ENCODE measurements at places on chromosomes 4 and X.

DNA sequence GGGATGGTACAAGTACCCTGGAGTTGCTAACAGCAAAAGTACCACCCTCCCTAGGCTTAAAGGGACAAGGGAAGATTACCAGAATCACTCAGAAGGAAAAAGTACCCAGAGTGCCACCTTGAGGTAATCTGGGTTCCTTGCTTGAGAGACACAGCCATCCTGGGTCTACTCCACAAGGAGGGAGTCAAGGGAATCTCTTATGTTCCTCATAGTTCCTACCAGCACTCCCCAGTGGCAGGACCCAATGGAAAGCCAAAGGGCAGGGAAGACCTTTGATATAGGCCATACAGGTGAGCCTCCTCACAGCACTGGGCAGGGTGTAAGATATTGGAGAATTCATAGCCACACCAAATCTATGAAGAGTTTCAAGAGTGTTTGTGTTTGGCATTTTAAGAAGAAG, 5.7 kb downstream of the IL2 start:
- DNase-seq: peak; percentile 41

- DNase-seq: no peak
Measured at GRCh38 chr4:150297861-150298474, 219.7 kb downstream of the DCLK2 start.

- DNase-seq: no peak
Measured at GRCh38 chrX:42237956-42238355, 314.6 kb upstream of the CASK start.

DNA sequence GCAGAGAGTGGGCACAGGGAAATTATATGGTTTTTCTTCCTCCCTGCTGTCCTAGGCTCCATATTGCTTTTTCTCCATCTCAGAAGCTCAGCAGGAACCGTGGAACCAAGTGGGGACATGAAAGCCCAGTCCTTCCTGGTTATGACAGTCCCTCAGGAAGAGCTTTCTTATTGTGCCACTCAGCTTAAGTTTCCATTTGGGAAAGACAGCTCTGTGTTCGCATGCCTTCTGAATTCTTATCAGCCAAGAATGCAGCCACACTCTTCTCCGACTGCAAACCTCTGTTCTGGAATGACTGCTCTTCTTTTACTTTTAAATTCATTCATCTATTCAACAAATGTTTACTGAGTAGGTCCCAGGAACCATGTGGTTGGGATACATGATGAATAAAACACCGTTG, 58.0 kb upstream of the PPARGC1A start:
- no peak for DNase-seq

DNA sequence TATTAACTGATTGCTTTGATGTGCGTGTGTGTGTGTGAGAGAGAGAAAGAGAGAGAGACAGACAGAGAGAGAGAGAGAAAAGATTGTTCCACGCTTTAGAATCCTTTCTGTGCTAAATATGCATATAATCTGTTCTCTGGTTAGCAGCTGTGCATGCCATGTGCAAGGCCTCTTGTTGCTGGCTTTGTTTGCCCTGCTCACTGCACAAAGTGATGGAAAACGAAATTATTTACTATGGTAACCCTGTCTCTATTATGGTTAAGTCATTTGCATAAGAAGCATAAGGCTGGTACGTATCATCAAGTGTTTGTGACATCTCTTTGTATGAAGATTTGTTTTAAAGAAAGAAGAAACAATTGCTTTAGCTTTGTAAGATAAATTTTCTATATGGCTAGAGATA, 190.2 kb upstream of the POF1B start:
- no peak for DNase-seq

- DNase-seq: no peak
Measured at GRCh38 chrX:121307449-121307848, 260.0 kb downstream of the GLUD2 start.

GRCh38 chr4:151687021-151687640, 73.7 kb downstream of the GATB start:
- DNase-seq: no peak

GRCh38 chr4:629915-630641, 4.7 kb downstream of the PDE6B start:
- DNase-seq: no peak

DNA sequence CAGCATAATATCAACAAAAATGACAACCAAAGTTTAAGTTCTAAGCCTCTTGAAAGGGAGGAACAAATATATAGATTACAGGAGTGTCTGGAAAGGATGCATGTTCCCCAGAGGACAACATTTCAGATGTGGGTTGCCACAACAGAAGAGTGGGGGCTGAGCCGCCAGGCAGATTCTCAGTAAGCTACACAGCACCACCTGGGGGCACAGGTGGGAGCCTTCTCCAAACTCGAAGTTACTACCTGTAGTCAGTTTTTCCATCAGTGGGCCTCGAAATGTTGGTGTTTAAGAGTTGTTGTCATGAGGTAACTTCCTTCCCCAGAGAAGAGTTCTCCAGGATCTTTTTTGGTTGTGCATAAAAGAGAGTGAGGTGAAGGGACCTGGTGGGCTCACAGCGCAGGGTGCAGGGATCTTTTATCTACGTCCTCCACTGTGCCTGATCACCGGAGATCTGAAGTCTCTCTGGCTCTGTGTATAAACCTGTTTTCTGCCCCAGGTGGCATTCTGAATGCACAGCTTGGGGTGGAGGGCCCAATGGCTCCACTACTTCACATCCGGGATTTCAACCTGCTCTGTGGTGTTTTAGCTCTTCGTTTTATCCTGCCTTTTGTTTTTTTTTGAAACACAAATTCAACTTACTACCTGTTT, 58.4 kb upstream of the STS start:
- DNase-seq: no peak

DNA sequence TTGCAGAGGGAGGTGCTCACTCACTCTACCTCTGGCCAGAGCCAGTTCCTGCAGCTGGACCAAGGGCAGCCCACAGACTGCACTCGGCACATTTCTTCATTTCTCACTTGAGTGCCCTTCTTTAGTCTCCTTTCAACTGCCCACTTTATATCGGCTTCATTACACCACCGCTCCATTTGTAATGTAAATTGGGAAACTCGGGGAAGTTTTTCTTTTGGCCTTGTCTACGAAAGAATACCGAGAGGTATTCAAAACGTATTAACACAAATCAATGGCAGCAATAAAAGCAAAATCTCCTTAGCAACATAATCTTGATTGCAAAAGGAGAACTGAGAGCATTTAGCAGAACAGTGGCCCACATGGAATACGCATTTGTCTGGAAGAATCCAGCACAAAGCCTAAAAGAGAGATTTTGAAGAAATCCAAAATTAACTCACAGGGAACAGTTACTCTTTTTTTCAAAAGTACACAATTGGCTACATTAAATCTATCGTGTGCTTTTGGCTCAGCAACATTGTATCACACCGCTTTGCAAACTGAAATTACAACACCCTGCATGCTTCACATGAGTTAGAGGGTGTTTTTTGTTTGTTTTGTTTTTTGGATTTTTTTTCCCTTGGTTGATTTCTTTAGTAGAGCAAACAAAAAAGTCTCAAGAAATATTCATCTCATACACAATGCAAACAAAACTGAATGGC, 62.6 kb downstream of the CHIC2 start:
- DNase-seq: no peak

- no peak for DNase-seq
Measured at GRCh38 chr4:475962-476361, 23.0 kb downstream of the ZNF721 start.

DNA sequence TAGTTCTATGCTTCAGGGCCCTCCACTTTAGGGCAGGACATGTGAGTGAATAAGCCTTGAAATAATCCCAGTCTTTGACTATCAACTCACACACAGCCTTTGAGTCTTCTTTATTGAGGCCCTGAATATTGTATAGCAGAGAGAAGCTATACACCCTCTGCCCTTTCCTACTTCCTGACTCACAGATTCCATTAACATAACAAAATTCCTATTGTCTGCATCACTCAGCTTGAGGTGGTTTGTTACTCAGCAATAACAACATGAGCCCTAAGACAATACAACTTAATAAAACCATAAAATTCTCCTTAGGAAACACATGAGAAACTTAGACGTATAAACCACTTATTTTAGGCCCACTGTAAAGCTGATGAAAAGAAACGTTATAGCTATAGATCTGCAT, 680.3 kb upstream of the DIAPH2 start:
- no peak for DNase-seq

- peak; percentile 10 for DNase-seq
Measured at GRCh38 chr4:89254847-89255246, 52.8 kb downstream of the GPRIN3 start.

- DNase-seq: peak; percentile 96
Measured at GRCh38 chr4:119103263-119103662, 32.4 kb upstream of the MYOZ2 start.

- no peak for DNase-seq
Measured at GRCh38 chr4:57371671-57372070, 261.5 kb upstream of the IGFBP7 start.

- peak; percentile 73 for DNase-seq
Measured at GRCh38 chr4:111064342-111064993, 441.6 kb upstream of the PITX2 start.

GRCh38 chr4:8342651-8343261, 73.2 kb downstream of the HTRA3 start:
- no peak for DNase-seq

GRCh38 chr4:8756816-8757215, 114.8 kb downstream of the HMX1 start:
- no peak for DNase-seq

DNA sequence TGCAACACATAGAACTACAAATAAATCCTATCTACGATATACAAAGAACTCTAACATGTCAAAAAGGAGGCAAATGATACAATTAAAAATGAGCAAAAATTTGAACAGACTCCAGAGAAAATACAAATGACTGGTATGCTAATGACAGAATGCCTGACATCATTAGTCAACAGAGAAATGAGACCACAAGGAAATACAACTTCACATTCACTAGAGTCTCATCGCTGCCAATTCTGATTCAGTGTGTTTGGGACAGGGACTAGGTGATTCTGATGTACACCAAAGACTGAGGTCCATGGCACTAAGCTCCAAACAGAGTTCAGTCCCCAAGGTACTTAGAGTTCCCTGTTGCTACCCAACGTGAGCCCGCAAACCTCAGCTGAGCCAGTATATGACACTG, 23.4 kb downstream of the SLC2A9 start:
- DNase-seq: no peak

DNA sequence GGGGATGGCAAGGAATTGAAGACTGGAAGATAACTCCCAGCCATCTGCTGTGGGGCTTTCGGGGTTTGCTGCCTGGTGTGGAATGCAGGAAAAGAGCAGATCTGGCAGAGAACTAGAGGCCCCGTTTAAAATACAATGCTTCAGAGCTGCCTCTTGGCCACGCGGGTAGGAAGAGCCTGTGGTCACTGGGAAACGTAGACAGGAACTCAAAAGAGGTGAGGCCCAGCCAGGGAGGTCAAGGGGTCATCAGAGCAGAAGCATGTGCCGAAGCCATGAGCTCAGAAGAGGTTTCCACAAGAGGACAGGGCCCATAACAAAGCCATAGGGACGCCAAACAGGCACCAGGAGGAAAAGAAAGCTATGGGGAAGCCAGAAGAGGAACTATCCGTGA, 14.5 kb upstream of the STS start:
- no peak for DNase-seq

DNA sequence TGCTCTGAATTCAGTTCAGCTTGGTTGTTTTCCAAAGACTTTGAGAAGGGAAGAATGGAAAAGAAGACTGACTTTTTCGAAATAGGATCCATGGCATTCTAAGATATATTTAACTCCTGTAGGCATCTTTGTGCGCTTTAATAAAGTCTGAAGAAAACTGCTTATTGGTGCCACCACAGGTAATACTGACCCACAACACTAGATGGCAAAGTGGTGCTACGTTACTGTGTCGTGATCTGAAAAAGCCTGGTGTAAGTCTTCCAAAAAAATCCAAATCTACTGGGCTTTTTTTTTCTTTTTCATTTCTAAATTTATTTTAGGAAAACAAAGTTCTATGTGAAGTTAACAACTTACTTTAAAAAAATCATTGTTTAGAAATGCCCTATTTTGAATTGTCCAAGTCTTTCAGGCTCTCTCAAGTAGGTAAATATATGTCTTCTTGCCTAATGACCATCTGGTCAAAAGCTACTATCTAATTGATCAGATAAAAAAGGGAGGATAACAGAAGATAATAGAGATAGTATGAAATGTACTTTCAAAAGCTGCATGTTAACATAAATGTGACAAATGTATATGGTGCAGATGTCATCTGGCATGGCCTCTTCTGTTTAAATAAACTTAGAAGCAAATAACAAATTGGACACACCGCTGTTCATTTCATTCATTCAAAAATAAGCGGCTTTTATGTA, 47.0 kb upstream of the MID1IP1 start:
- no peak for DNase-seq

- no peak for DNase-seq
Measured at GRCh38 chr4:8217246-8217511, 18.1 kb downstream of the SH3TC1 start.

GRCh38 chr4:82899374-82900065, 1.0 kb upstream of the THAP9 start:
- DNase-seq: no peak

DNA sequence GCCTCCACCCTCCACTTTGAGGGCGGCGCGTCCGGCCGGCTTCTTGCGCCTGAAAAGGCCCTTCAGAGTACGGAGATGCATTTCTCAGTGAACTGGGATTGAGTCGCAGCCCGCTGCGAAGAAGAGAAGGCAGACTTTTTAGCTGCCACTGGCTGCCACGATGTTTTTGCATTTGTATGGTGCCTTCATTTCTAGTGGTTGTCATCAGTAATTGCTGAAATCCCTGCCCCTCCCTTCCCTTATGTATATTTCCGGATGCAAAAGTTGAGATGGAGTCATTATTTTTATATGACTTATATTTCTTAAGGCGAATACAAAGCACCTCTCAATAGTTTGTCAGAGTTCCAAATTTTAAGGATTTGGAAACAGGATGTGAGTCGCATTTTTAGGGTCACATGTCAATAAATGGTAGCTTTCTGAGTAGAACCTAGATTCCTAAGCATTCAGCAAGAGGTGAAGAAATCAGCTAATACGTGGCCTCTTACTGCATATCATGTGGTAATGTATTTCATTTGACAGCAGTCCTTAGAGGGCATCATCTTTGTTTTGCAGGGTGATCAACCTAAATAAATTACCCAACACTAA, 658 bp downstream of the ATP6AP2 start:
- peak; percentile 14 for DNase-seq

DNA sequence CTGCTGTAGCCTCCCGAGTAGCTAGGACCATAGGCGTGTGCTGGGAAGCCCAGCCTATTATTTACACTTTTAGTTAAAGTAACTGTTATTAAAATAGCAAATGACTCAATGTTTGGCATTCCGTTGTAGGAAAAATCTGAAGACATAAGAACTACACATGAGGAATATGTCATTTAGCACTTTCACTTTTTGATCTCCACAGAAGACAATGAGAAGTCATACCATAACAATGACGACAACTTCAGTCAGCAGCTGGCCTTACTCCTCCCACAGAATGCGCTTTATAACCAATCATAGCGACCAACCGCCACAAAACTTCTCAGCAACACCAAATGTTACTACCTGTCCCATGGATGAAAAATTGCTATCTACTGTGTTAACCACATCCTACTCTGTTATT, 6.7 kb downstream of the GPR34 start:
- peak; percentile 1 for DNase-seq
